ENCODE measurements at places on chromosomes 6 and 20.

GRCh38 chr20:51752343-51752951 lies 15.7 kb downstream of the ATP9A start:
- no peak for DNase-seq

DNA sequence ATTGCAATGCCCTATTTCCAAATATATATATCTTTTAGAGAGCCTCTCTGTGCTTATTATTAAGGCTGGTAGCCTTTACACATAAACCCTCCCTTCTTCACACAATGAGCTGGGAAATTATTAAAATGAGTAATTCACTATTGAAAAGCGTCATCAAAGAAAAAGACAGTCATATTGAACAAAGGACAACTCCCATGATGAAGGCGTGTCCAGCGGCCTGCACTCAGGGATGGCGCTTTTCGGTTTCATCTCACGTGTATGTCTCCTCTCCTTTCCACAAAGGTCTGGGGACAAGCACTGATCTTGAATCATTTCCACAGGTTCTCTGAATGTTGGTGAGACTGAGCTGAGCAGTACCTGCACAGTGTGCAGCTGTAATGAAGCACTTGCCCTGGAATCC lies 3.5 kb downstream of the SERPINB9 start:
- no peak for DNase-seq

DNA sequence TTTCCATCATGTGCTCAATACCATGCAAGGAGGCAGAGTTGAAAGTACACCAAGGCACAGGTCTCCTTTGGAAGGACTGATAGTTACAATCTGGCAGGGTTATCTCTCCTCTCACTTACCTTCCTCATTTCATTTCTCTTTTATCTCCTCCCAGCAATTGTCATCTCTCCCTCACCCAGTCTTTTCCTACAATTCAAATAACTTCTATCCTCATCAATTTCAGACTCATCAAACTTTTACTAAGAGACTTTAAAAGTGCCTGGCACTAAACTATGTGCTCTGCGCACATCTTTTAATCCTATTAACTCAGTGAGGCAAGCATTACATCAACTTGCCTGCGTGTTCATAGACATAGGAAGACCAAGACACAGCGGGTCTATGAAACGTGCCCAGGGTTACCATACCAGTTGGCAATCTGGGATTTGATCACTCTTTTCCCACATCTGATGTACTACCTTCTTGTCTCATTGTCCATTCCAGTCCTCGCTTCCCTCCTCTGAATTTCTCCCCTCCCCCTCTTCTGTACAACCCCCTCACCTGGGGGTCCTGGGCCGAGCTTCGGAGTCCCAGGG lies 1.2 kb downstream of the VARS1 start:
- DNase-seq: no peak

- DNase-seq: no peak
Observed at GRCh38 chr6:131215219-131215618, 80.0 kb downstream of the AKAP7 start.

DNA sequence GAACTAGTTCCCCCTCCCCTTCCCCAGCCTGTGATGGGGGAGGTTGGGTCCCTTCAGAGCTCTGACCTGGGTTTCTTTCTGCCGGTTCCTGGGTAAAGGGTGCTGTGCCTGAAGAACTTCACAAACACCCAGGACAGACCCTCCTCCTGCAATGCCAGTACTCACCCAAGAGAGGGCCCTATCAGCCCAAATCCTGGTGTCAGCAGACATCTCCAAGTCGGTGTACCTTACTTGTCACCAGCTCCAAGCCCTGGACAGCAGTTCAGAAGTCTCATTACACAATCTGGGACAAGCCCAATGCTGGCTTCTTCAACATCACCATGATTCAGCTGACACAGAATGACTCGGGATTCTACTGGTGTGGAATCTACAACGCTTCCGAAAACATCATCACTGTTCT lies 467 bp downstream of the TREML4 start:
- DNase-seq: no peak

DNA sequence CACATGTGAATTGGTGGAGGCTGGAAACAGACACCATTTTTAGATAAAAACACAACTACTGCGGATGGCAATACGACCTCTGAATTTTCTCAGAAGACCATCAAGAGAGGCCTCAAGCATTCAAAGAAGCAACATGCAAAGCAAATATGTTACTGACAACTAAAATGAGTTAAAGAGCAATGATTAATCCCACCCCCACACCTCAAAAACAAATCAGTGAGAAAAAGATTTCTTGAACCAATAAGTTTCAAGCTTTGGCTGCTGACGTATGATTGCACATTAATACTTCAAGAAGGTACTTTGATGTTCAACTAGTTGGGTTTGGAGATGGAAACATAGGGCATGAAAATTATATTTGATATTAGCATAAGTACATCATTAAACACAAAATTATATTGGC lies 982 bp downstream of the MMUT start:
- DNase-seq: peak; percentile 9

All from CD4-positive, alpha-beta memory T cell (primary cell).